Left lung (tissue), 14 donors: ENCODE measurements at places on chromosomes 4 and X. TPM values are rescaled to one million over a fixed set of nuclear protein-coding genes. Genes with fewer than 3 reads are reported as not detected.

DNA sequence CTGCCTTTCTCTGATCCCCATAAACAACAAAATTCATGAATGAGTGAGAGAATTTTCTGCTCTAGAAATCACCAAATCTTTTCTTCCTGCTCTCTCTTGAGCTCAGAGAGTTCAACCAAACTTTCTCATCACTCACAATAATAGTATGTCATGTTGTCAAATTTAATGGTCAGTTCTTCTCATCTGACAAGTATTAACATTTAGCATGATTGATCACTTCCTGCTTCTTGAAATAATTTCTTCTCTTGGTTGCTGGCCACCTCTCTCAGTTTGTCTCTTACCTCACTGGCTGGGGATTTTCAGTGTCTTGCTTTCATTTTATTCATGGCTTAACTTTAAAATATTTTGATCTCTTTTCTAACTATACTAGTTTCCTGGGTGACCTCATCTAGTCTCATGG, 25.5 kb upstream of the FGF5 start:
- no peak overlapping the region for H3K4me3 ChIP-seq
- no peaks in the 10 kb centered on the region for H3K36me3 ChIP-seq
- H3K27me3 ChIP-seq, result peaks cover 4% of the 10 kb centered on the region
- H3K27ac ChIP-seq, result no peak overlapping the region

- no peak overlapping the region for H3K27ac ChIP-seq
- no peaks in the 10 kb centered on the region for H3K36me3 ChIP-seq
- H3K27me3 ChIP-seq, result no peaks in the 10 kb centered on the region
- H3K4me1 ChIP-seq, result no peaks in the 10 kb centered on the region
- no peak overlapping the region for H3K4me3 ChIP-seq
Observed at GRCh38 chr4:152848508-152848907, 68.8 kb downstream of the ARFIP1 start.

DNA sequence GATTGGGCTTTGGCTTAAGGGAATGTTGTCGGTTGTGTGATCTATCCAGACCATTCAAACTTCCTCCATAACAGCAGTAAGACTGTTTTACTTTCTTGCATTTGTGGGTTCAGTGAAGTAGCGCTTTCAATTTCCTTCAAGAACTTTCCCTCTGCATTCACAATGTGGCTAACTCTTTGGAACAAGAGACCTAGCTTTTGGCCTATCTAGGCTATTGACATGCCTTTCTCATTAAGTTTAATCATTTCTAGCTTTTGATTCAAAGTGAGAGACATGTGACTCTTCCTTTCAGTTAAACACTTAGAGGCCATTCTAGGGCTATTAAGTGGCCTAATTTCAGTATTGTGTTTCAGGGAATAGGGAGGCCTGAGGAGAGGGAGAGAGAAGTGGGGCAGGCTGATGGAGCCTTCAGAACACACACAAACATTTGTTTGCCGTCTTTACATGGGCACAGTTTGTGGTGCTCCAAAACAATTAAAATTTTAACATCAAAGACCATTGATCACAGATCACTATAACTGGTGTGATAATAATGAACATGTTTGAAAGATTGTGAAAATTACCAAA, 34.1 kb downstream of the ADH5 start:
- no peak for DNase-seq
- peak overlapping the region; percentile 21 for H3K27ac ChIP-seq
- H3K36me3 ChIP-seq, result peaks cover 37% of the 10 kb centered on the region
- H3K4me3 ChIP-seq, result no peak overlapping the region

DNA sequence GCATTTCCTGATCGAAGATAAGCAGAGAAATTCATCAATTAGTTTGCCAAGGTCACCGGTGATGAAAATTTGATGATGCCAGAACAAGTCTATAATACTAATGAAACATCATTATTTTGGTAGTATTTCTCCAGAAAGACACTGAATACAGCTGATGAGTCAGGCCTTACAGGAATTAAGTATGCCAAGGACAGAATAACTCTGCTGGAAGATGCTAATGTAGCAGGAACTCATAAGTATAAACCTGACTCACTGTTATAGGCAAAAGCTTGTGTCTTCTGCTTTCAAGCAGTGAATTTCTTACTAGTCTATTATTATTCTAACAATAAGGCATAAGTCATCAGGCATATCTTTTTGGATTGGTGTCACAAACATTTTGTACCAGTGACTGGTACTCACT, 1825.1 kb upstream of the IGFBP7 start:
- no peak overlapping the region for H3K4me3 ChIP-seq
- no peak for DNase-seq
- H3K27ac ChIP-seq, result no peak overlapping the region
- no peaks in the 10 kb centered on the region for H3K27me3 ChIP-seq
- H3K4me1 ChIP-seq, result no peaks in the 10 kb centered on the region

GRCh38 chrX:662126-662525, 31.5 kb downstream of the SHOX start:
- H3K36me3 ChIP-seq, result no peaks in the 10 kb centered on the region
- H3K4me3 ChIP-seq, result no peak overlapping the region
- no peak for DNase-seq
- no peak overlapping the region for H3K27ac ChIP-seq
- H3K4me1 ChIP-seq, result no peaks in the 10 kb centered on the region
- H3K27me3 ChIP-seq, result no peaks in the 10 kb centered on the region

DNA sequence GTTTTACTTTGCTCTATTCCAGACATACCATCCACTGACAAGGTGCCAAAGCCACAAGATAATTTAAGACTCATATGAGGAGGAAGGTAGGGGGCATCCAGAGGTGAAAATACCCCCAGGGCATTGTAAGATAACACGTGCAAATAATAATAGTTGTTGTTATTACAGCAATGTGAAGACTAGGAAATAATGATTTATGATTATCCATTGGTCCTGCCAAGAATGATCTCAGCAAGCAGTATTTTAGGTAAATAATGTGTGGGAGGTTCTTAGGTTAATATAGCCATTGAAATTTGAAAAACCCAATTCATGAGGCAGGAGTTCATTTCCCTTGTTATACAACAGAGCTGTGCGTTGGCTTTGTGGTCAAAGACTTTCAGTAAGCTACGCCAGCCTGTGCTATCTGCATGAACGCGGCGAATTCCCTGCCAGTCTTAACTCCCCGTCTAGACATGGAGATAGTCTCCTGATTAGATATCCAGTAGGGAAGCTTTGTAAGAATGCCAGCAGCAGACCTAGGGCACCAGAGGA, 47.2 kb upstream of the MXRA5 start:
- H3K4me1 ChIP-seq, result no peaks in the 10 kb centered on the region
- DNase-seq, result no peak
- no peak overlapping the region for H3K27ac ChIP-seq
- no peaks in the 10 kb centered on the region for H3K36me3 ChIP-seq

DNA sequence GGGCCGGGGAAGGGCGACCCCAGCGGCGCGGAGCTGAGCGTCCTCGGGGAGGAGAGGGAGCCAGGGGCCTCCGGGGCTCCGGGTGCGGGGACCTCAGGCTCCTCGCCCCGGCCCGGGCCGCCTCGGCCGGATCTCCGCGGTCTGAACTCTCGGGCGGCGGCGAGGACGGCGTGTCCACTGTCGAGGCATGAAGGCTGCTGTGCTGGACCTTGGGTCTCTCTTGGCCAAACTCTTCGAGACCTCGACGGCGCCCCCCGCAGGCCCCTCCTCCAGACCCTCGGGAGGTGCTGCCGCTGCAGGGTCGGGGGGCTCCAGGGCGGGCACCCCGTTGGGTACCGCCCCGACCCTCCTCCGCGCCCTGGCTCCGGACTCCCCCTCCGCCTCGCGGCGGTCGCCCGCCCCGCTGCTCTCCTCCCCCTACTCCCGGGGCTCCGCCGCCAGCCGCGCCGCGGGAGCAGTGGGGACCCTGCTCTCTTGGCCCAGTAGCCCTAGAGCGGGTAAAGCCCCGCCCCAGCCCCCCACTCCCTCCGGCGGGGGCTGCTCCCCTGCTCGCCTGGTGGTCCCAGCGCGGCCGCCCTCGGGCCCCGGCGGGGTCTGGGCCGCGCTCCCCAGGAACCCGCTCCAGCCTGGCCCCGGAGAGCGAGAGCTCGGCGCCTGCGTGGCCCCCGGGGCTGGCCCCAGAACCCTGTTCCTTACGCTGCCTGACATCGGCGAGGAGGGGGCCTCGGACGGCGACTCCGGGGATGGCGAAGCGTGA, 564 bp downstream of the FAM149A start:
- H3K27me3 ChIP-seq, result peaks cover 6% of the 10 kb centered on the region
- H3K36me3 ChIP-seq, result no peaks in the 10 kb centered on the region
- H3K4me1 ChIP-seq, result no peaks in the 10 kb centered on the region

DNA sequence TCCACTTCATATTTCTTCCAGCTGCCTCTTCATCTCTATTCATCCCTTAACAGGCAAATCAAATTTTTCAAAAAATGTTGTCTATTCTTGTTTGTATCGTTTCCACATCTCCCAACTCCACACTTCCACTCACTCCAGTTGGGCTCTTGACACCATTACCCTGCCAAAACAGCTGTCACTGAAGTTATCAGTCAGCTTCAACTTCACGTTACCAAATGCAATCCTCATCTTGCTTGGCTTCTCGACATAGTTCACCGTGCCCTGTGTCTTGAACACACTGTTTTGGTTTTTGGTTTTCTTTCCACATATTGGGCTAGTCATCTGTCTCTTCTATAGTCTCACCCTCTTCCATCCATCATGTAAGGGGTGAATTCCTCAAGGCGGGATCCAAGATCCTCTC, 65.2 kb downstream of the GALNT7 start:
- no peak overlapping the region for H3K27ac ChIP-seq
- no peaks in the 10 kb centered on the region for H3K27me3 ChIP-seq

DNA sequence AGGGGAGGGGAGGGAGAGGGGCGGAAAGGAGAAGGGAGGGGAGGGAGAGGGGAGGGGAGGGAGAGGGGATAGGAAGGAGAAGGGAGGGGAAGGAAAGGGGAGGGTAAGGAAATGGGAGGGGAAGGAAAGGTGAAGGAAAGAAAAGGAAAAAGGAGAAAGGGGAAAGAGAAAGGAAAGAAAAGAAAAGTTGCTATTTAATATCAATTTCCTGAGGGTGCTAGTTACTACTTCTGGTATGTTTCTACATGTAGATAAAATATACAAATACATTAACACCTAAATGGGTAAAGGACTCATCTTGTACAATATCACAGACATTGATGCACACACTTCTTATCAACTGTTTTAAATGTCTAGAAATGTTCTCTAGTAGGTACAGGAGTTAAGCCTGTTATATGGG, 22.6 kb downstream of the ANXA5 start:
- H3K27ac ChIP-seq, result no peak overlapping the region
- H3K27me3 ChIP-seq, result no peaks in the 10 kb centered on the region
- H3K4me1 ChIP-seq, result peaks cover 5% of the 10 kb centered on the region
- H3K4me3 ChIP-seq, result no peak overlapping the region
- DNase-seq, result no peak
- H3K36me3 ChIP-seq, result peaks cover 97% of the 10 kb centered on the region

DNA sequence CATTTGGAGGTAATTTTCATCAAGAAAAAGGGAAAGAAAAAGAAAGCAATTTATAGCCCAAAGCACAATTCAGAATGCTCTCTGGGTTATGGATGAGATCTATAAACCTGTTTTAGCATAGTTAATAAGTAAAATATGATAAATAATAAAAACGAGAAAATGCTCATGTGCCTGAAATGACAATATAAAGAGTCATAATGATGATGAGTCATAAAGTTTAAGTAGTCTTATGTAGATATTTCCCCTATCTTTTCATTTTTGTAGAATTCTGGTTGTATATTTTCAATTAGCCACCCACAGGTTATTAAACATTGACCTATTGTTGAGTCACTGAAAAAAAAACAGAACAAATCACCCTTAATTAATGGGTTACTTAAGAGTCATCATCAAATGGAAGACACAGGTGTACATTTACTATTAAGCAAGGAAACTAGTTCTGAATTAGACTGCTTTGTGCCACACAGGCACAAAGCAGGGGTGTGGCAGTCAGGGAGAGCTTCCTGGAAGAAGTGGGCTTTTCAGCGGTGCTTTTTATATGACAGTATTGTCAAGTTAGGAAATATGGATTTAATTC, 29.3 kb downstream of the BEND4 start:
- H3K27me3 ChIP-seq, result no peaks in the 10 kb centered on the region
- no peaks in the 10 kb centered on the region for H3K4me1 ChIP-seq

- no peaks in the 10 kb centered on the region for H3K27me3 ChIP-seq
- H3K27ac ChIP-seq, result no peak overlapping the region
- H3K4me3 ChIP-seq, result no peak overlapping the region
- H3K4me1 ChIP-seq, result no peaks in the 10 kb centered on the region
- H3K36me3 ChIP-seq, result no peaks in the 10 kb centered on the region
Observed at GRCh38 chrX:142076633-142077032, 128.5 kb downstream of the MAGEC2 start.

DNA sequence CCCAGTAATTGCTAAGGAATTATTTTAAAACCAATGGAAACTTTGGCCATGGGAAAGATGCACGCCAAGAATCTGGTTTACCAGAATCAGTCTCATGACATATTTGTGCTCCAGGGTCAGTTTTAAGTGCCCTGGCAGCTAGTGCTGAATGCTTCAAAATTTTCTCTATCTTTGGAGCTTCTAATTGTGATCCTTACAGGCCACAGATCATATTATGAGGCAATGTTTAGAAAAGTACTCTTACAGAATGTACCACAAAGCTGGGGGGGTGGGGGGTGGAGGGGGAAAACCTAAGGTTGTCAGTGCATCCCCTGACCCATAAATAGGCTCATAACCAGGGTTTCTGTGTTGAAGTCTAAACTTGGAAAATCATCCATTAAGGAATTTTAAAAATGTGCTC, 514.5 kb downstream of the INPP4B start:
- H3K27me3 ChIP-seq, result no peaks in the 10 kb centered on the region
- no peak overlapping the region for H3K27ac ChIP-seq
- H3K4me3 ChIP-seq, result no peak overlapping the region
- DNase-seq, result no peak

GRCh38 chrX:106415276-106415895, 196.4 kb upstream of the RADX start:
- DNase-seq, result no peak
- no peaks in the 10 kb centered on the region for H3K4me1 ChIP-seq

DNA sequence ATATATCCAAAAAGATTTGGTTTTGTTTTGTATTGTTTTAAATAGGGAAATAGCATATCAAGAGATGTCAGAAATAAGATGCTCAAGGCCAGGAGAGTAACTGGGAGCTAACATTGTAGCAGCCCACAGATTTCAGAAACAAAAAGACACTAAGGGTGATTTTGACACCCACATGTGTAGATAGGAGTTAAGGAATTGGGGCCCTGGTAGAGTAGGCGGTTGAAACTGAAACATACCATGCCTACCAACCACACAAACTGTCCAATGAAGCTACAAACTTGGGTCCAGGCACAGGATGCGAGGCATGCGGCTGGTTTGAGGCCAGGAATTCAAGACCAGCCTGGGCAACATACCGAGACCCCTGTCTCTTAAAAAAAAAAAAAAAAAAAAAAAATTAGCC, 6.3 kb upstream of the HSPA4L start:
- DNase-seq, result peak; percentile 6
- no peak overlapping the region for H3K4me3 ChIP-seq
- no peaks in the 10 kb centered on the region for H3K36me3 ChIP-seq
- no peak overlapping the region for H3K27ac ChIP-seq
- peaks cover 5% of the 10 kb centered on the region for H3K27me3 ChIP-seq

The YY2 gene
- polyA plus RNA-seq, result 4.6 TPM

The MTNR1A gene
- not detected for polyA plus RNA-seq

The CCNG2 gene
- polyA plus RNA-seq, result 105 TPM

The SMR3B gene
- polyA plus RNA-seq, result not detected

The STAG2 gene
- polyA plus RNA-seq, result 142 TPM

The MAGEC3 gene
- 0.63 TPM for polyA plus RNA-seq

The H2BW1 gene
- not detected for polyA plus RNA-seq
